Activated T-helper 17 cell treated with anti-CD3 and anti-CD28 coated beads, Interleukin-2, amount 50 U/mL, for 72 hours (primary cell): ENCODE measurements at places on chromosomes 12 and 14. TPM values are rescaled to one million over a fixed set of nuclear protein-coding genes. Genes with fewer than 3 reads are reported as not detected.

The PRKD1 gene
- not detected for total RNA-seq

- no peak for ATAC-seq
Observed at GRCh38 chr12:132754160-132754932, 7.3 kb downstream of the ANKLE2 start.

DNA sequence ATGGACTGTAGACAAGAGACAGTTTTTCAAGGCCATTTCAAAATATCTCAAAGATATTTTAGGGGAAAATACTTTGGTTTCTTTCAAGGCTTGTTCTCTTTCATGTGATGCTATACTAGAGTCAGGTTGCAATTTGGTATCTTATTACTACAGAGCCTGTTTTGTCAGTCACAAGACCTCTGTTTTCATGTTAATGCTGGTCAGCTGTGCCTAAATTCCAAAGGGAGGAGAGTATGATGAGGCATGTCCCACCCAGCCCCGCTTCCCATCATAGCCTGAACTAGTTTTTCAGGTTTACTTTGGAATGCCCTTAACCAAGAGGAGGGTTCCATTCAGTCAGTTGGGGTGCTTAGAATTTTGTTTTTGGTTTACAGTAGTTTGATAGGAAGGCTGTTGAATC lies 52.6 kb downstream of the GPHB5 start:
- ATAC-seq: no peak

GRCh38 chr14:88333036-88333435 lies 10.0 kb upstream of the KCNK10 start:
- no peak for ATAC-seq

GRCh38 chr14:65303899-65304222 lies 108.7 kb upstream of the FUT8 start:
- no peak for ATAC-seq

GRCh38 chr14:76077340-76077739 lies 74.4 kb upstream of the GPATCH2L start:
- no peak for ATAC-seq

- no peak for ATAC-seq
Observed at GRCh38 chr12:111467092-111467856, 61.6 kb downstream of the SH2B3 start.

DNA sequence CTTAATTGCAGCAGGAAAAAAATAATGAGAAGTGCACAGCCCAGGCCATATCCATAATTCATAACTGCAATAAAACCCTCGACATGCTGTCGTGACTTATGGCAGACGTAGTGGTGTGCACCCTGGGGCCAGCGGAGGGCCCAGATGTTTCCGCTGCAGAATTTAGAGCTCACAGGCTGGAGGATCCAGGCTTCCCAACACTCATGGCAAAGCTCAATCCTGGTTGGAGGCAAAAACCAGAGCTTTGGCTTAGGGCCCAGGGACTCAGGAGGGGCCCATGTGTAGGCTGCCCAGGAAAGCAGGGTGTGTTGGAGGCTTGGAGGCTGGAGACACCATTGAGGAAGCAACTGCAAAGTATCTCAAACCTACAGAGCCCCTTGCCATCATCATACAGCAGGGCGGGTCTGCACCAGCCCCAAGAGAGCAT lies 68.7 kb downstream of the SERPINA3 start:
- ATAC-seq: no peak

DNA sequence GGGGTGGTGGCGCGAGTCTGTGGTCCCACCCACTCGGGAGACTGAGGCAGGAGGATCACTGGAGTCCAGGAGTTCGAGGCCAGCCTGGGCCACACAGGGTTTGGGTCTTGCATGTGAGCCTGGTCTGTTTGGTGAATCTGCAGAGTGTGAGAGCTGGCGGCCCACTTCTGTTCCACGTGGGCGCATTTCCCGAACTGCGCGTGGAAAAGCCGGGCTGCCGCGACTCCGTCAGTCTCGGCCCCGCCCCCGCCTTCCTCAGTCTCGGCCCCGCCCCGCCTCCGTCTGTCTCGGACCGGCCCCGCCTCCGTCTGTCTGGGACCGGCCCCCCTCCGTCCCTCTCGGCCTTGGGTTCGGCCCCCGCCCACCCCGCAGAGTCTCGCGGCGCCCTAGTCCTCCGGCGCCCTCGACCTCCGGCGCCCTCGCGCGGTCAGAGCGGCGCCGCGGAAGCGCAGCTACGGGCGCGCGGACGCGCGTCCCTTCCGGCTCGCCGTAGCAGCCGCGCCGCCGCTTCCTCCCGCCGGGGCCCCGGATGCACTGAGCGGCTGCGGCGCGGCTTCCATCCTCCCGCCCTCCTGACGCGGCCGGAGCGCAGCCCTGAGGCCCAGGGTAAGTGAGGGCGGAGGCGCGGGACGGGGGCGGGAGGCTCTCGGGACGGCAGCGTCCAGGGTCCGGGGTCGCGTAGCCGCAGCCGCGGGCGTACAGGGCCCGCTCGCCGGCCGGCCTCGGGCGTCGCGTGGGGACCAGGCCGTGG lies at the start of gene EP400:
TSS of gene EP400 (plus strand) at position 512 of the 751 bp plus-strand sequence. CDS start 10,678 bp downstream, outside the sequence.
- peak; percentile 92 for ATAC-seq

DNA sequence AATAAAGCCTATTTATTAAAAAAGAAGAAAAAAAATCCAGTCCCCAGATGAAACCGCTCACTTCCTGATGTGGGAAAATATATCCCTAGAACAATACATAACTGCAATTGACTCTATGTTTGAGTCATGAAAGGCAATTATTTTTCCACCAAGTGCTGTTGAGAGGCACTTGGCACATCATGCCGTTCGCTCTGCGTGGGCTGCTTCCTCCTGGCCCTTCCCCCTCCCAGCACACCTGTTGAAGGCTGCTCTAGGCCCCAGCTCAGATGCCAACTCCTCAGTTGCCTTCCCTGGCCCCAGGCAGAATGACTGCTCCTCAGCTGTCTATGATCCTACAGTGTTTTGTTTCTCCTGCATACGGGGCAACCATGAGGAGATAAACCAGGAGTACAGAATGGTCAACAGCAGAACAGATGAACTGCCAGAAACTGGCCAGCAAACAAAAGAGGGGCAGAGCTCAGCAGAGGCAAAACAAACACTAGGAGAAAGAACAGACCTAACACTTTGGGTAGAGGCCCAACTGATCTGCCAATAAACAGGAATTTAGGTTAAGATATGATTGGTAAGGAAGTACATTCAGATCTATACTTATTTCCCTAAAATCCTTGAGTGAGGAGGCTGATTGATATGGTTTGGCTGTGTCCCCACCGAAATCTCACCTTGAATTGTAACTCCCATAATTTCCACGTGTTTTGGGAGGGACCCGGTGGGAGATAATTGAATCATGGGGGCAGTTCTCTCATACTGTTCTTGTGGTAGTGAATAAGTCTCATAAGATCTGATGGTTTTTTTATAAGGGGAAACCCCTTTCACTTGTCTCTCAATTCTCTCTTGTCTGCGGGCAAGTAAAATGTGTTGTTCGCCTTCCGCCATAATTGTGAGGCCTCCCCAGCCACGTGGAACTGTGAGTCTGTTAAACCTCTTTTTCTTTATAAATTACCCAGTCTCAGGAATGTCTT lies 58.6 kb downstream of the SLC38A1 start:
- ATAC-seq: peak; percentile 59
